ENCODE measurements at places on chromosomes 12 and 14.

GRCh38 chr12:2431810-2432209 lies 363.0 kb upstream of the FKBP4 start:
- DNase-seq = no peak

- DNase-seq = no peak
These were observed 485.8 kb downstream of the VRK1 start for GRCh38 chr14:97283005-97283403.

DNA sequence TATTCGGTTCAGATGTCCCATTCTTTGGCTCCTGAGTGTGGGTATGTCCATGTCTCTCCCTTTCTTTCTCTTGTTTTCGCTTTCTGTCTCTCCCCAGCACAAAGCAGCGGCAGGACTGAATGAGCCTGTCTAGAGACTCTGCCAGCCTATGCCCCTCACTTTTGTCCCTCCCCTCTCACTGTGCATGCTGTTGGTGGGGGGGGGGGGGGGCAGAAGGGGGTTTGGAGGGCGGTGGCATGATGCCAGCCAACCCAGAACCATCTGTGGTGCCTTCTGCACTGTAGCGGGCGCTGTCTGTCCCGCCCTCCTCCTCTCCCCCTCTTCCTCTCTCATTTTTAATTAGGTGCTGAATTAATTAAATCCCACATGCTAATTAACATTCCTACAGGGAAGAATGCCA lies 17.7 kb downstream of the NGDN start:
- no peak for DNase-seq

DNA sequence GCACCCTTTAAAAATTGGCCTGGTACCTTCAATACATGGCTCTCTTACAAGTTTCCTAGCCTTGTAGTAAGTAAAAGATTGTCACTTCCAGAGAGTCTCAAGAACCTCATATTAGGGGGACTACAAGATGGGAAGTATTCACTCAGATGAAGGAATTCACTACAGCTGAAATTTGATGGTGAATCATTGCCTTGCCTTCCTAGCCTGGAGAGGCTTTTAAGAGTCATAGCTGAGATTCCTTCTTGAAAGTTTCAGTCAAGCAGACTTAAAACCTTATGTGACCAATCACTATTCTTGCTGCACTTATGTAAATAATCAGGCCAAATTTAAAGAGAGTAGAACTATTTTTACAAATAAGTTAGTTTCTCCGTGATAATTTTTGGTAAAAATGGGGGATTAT lies 451.6 kb downstream of the TRHDE start:
- DNase-seq = no peak

DNA sequence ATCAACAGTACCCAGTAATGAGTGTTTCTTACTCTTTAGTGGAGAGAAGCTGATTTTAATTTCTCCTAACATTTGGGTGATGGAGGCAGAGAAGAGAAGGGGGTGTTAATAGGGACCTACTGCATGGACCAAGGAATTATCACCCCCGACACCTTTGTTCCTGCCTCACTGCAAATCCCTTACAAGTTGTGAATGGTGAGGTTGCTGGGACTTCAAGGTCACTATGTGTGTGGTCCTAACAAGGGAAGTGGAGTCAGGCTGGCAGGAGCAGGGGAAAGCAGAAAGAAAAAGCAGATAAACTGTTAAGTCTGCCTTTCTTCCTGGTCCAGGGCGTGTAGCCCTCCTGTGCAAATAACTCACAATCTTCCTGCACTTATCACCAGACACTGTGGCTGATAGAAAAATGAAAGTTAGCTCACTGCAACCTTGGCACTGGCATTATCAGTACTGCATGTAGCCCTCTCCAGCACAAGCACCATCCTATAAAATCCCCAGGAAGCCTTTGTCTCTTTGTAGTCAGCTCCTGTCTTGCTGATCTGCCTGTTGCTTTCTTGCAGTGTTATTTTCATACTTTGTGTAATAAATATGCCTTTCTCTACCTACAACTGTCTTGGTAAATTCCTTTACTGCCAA lies 112.3 kb upstream of the DNM1L start:
- DNase-seq = no peak
